HCT116 (cell line): ENCODE measurements at places on chromosomes 12 and 14. TPM values are rescaled to one million over a fixed set of nuclear protein-coding genes. Genes with fewer than 3 reads are reported as not detected.
A peak's percentile ranks its signal among the peaks of the same experiment; 100 is the strongest.

Gene SVOP
- total RNA-seq, result 0.47 TPM

Gene ZBTB42
- total RNA-seq, result 4.4 TPM

Gene SMOC1
- not detected for total RNA-seq

Gene NOC4L
- 47.6 TPM for total RNA-seq

Gene SOAT2
- 0.17 TPM for total RNA-seq

DNA sequence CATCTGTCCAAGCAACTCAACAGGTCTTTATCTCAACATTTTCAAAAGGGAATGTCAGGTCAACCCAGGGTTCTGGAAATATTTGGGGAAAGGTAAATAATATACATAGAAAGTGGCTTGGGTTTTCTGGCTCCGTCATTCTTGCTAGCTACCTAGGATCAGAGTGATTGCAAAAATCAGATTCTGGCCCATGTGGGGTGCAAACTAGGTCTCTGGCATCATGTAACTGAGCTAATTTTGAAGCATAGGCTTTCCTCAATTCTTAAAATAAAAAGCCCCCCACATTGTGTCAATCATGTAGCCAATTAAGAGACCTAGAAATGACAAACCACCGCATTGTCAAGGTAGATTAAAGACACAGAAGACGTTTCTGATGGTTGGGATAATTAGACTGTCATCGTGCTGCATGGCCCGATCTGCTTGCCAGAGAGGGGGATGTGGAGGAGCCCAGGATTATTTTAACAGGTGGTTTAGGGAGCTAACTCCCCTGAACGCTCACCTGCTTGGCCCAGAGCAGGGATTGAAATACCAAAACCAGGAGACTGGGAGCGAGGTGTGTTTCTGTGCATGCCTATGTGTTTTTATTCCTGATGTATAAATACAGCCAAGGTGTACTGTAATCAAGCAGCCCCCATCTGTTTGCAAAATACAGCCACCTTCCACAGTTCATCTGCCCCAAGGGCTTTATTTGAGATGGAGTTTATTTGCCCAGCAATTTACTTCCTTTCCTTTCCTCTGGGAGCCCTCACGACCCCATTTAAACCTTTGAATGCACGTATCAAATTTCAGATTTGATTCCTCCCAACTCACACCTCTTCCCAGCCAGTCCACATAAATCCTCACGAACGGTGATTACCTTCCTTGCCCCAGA lies 189.5 kb downstream of the TTC8 start:
- DNase-seq, result no peak

DNA sequence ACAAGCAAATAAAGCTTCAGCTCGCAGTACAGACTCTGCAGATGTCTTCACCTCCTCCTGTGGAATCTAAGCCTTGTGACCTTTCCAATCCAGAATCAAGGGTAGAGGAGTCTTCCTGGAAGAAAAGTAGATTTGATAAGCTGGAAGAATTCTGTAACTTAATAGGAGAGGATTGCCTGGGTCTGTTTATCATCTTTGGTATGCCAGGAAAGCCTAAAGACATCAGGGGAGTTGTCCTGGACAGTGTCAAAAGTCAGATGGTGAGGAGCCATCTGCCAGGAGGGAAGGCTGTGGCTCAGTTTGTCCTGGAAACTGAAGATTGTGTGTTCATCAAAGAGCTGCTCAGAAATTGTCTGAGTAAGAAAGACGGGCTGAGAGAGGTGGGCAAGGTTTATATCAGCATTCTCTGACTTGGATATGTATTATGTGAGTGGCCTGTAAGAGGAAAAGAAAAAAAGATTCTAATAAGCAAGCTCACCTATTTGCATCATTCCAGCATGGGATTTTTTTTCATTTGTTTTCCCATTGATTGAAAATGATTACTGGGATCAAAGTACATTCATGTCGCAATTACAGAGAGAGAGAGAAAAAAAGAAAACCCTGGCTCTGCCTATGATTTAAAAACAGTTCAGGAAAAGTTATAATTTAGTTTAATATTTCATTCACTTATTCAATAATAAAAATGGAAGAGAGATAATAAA lies 767 bp downstream of the REP15 start:
- DNase-seq, result no peak

GRCh38 chr12:110307372-110307771 lies 26.3 kb downstream of the ATP2A2 start:
- DNase-seq, result no peak

DNA sequence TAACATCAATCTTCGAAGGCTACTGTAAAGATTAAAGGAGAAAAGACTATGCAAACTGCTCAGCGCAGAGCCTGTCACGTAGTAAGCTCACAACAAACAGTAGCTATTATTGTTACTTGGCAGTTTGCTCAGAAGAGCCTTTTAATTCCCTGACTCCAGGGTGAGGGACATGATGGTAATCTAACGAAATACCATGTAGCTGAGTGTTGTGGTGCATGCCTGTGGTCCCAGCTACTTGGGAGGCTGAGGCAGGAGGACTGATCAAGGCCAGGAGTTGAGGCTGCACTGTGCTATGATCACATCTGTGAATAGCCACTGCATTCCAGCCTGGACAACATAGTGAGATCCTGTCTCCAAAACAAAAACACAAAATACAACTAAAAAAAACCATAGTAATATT lies 22.8 kb downstream of the HEBP1 start:
- no peak for DNase-seq

DNA sequence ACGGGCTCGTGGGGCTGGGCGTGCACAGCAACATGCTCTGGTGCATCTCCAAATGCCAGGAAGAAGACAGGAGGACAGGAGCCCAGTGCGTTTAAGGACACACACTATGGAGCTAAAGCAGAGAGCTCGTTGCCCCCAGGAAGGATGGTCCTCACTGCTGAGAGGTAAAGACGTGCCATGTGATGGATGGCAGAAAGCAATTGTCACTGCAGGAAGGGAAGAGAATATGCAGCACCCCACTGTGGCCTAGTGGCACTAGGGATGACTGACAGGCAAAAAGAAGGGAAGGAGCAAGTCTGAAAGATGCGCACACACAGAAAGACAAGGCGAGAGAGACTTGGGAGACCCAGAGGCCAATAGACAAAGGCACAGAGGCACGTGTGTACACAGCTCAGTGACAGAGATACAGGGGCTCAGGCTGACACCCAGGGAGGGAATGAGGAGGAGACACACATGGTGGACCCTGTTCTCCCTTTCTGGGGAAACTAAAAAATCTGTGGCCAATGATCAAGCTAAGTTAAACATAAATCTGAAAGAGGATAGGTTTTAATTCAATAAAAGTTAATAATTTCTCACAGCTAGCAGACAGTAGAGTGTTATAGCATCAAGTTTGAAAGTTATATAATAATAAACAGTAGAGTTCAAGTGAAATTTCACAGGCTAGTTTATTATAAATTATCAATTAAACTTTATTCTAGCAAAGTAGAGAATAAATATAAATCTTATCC lies 78.8 kb downstream of the CRACR2A start:
- no peak for DNase-seq

- no peak for DNase-seq
These were observed 8.0 kb upstream of the ITGA5 start for GRCh38 chr12:54427106-54427505.

DNA sequence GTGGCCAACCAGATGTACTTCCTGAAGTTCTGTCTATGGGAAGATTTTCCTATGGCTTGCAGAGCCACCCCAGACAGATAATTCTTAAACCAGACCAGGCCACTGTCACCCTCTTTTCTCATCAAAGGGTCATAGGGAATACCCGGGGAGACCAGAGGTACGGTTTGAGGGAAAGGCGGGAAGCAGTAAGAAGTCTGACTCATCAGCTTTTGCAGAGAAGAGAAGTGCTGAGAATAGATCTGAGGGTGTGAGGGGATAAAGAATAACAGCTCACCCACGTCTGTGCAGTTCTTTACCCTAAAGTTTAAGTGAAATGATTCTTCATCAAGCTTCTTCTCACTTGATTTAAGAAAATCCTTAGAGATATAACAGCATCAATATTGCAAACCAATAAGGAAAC lies 21.3 kb upstream of the POC1B start:
- no peak for DNase-seq

DNA sequence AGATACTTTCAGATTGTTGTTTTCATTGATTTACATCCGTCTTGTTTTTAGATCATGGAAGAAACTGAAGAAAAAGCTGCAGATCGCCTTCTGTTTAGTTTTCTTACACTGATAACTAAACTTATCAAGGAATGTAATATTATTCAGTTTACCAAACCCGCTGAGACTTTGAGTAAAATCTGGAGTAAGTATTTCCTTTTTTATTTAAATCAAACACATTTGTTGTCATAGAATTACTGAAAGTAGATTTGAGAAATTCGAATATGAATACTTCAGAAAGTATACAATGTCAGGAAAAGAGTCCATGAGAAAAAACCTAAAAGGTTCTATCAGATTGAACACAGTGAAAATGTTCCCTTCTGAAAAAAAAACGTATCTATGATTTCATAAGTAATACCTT lies 32.0 kb downstream of the ARL1 start:
- DNase-seq, result no peak

- peak; percentile 92 for DNase-seq
These were observed 792 bp upstream of the CHD4 start for GRCh38 chr12:6607751-6608591.

DNA sequence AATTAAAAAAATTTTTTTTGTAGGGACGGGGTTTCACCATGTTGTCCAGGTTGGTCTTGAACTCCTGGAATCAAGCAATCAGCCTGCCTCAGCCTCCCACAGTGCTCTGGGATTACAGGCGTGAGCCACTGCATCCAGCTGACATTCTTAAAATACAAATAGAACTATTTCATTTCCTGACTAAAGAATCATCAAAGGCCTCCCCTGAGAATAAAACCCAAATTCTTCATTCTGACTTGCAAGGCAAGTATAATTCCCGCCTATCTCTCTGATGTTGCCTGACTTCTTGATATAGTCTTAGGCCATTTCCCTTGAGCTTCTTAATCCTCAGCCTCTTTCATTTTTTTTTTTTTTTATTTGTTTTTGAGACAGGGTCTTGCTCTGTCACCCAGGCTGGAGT lies 4.4 kb upstream of the BICD1 start:
- DNase-seq, result no peak

GRCh38 chr14:21023174-21023573 lies 1.7 kb downstream of the NDRG2 start:
- DNase-seq, result no peak

- DNase-seq, result no peak
These were observed 79.5 kb downstream of the PTPRB start for GRCh38 chr12:70557583-70558191.
